ENCODE measurements at places on chromosomes 1 and 21.
A peak's percentile ranks its signal among the peaks of the same experiment; 100 is the strongest.

GRCh38 chr1:116154536-116154935 is 43.3 kb downstream of the MAB21L3 start:
- no peak for DNase-seq

GRCh38 chr1:200226969-200227303 is 182.9 kb downstream of the ZNF281 start:
- DNase-seq, result no peak

GRCh38 chr1:36913484-36914060 is 120.7 kb downstream of the GRIK3 start:
- no peak for DNase-seq

DNA sequence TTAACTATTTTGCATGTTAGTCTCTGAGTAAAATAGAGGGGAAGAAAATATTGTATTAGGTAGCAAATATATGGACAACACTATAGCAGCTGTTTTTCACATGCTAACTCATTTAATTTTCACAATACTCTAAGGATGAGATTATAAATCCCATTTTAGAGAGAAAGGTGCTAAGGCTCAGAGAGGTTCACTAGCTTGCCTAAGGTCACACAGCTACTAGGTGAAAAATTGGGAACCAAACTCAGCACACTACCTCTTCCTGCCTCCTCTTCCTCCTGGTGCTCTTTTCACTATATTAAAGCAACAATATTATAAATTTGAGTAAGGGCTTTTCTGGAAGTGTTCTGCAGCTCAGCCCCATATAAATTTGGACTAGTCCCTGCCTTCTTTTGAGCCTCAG is 2.3 kb downstream of the RXRG start:
- DNase-seq, result no peak

- no peak for DNase-seq
Measured at GRCh38 chr21:33455686-33456446, 23.9 kb downstream of the TMEM50B start.

GRCh38 chr1:217528271-217528670 is 102.6 kb downstream of the GPATCH2 start:
- no peak for DNase-seq

- no peak for DNase-seq
Measured at GRCh38 chr1:59499273-59499942, 202.5 kb downstream of the FGGY start.

DNA sequence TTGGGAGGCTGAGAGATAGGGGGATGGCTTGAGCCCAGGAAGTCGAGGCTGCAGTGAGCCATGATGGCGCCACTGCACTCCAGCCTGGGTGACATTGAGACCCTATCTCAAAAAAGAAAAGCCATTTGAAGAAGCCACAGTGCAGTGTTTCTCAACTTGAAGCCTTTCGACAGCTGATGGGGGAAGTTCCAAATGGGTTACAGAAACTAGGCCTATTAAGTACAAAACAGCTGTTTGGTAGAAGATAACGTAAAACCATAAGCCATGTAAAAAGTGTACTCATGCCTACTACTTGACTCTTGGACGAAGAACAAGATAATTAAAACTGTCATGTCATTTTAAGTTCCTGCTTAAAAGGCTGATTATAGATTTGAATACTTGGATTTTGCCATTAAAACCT is 16.6 kb downstream of the COPA start:
- no peak for DNase-seq

GRCh38 chr1:41500378-41500777 is 15.9 kb upstream of the EDN2 start:
- no peak for DNase-seq

- peak; percentile 76 for DNase-seq
Measured at GRCh38 chr1:21963477-21964217, 13.2 kb upstream of the CELA3B start.

DNA sequence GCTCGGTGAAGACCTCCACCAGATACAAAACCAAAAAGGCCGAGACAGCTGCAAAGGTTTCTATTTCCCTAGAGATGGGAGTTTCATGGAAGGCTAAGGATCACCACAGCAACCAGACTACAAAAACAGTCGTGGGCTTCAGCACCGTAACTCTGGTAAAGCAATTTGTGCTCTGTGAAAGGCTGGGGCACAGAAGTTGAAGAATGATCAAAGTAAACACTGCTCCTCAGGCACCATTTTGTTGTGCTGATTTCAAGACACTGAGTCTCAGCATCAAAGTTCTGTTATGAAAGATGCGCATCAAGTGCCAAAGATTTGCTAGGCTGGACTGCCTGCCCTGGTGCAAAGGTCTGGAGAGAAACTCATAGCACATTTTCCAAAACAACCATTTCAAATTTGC is 116.2 kb downstream of the TGFBR3 start:
- DNase-seq, result no peak

GRCh38 chr1:51231120-51231519 is 5.0 kb upstream of the RNF11 start:
- DNase-seq, result no peak

Data from activated T-cell treated with anti-CD3 and anti-CD28 coated beads for 24 hours (primary cell).